ENCODE measurements at places on chromosomes 11 and 22.

DNA sequence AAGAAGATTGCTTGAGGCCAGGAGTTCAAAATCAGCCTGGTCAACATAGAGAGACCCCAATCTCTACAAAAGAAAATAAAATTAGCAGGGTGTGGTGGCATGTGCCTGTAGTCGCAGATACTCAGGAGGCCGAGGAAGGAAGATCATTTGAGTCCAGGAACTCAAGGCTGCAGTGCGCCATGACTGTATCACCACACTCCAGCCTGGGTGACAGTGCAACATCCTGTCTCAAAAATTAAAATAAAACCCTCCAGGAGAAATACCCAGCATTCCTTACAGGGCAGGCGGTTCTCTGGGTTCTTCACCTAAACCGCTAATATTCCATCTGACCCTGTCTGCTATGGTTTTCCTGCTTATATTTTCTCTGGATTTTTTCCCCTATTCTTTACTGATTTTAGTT, 13.5 kb downstream of the TCF20 start:
- DNase-seq, result no peak

DNA sequence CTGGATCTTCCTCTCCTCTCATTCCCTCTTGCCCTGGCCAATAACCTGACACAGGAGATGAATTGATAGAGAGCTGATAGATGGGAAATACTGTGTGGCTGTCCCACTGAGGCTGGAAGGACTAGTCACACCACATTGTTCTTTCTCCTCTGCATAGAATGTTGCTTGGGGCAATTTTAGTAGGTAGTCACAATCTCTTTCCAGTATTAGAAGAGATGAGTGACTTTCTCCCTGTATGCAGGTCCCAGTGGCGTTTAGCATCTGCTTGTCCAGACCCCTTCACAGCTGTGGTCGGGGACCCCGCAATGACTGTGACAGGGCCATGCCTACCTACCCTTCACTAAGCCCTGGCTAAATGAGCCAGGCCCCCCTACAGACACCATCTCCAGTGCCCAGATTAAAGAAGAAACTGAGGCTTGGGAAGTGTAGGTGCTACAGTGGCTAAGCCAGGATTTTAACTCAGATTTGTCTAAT, 24.0 kb upstream of the P2RY2 start:
- DNase-seq, result no peak

GRCh38 chr11:47464483-47464882, 15.5 kb upstream of the RAPSN start:
- DNase-seq, result no peak

DNA sequence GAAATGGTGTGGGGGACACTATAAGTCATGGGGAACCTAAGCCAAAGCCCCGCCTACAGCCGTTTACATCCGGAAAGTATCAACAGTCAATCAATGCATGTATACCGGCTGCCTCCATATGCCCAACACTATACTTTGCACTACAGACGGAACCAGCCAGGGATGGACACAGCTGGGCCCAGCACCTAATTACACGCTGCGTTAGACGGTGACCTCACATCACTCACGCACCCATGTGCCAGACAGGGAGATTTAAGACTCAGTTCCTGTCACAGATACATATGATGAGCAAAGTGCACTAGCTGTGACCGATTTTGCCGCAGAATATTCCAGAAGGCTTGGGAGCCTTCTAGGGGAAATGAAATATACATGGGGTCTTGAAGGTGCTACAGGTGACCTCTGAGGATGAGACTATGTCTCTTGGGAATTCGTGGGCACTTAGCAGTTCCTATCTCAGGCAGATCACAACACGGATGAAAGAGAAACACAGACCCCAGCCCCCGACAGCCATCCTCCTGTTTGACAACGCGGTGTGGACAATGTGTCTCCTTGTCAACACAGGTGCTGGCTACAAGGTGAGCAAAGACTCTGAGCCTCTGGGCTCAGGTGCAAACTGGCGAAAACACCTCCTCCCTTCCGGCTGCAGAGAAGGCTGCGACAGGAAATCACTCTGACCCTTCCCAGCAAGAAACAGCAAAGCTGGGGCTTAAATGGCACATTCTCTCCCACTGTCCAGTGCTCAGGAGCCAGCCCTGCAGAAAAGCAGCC, 8.0 kb downstream of the AHNAK start:
- DNase-seq, result no peak

DNA sequence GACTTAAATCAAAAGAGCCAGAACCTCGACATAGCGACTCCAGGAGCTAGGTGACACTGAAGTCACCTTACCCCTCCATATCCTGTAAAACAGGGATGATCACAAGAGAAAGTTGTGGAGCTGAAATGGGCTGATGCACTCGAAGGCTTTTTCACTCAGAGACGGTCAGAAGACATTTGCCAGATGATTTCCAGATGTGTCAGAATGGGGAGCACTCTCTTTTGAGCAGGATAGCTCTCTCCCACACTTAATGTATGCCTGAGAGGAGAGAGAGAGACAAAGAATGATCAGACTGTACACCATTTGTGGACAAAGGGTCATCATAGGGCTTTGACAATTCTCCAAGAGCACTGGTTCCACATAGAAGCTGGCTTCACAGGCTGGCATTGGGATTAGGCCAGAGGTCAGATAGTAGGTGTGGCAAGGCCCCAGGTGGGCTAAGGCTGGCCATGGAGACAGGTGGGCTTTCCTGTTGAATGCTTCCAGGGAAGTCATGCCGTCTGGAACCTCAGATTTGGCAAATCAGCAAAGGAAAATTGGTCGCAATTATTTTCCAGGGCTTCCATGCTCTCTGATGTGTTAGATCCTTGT, 42.3 kb upstream of the ETS1 start:
- DNase-seq, result no peak

DNA sequence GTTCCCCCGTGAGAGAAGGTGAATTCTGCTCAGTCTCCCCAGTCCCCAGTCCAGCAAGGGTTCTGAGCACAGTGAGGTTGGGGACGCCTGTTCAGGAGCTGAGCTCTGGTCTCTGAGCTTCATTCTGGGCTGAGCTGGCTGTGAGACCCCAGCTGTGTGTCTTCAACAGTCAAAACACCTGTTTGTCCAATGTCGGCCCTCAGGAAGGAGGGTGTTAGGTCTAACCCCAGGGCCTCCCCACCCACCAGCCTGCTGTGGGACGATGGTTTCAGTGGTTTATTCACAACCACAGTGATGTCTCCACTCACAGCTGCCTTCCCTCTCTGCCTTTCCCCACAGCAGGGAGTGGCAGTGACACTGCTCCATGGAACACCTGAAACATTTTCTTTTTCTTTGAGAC, 1282.9 kb downstream of the TBC1D22A start:
- no peak for DNase-seq

GRCh38 chr11:130832566-130833425, 83.5 kb downstream of the SNX19 start:
- DNase-seq, result no peak

- no peak for DNase-seq
Observed at GRCh38 chr11:107836851-107837250, 21.7 kb downstream of the SLC35F2 start.

GRCh38 chr11:44613153-44613552, 47.7 kb downstream of the CD82 start:
- DNase-seq, result no peak

- DNase-seq, result no peak
Observed at GRCh38 chr11:92709329-92709728, 260.1 kb upstream of the MTNR1B start.

DNA sequence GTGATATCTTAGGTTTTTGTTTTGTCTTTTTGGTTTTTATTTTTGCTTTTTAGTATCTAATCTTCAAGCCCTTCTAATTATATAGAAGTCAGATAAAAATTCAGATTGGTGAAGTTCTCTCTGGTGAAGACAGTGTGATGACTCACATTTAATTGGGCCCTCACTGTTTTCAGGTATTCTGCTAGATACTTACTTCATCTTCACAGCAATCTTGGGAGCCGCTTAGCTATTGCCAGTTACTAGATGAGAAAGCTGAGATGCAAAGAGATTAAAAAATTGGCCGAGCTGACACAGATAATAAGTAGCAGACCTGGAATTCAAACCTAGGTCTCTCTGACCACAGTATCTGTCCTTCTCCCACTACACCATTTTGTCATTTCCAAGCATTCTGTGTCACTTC, 75.0 kb downstream of the PPP2R1B start:
- DNase-seq, result no peak

DNA sequence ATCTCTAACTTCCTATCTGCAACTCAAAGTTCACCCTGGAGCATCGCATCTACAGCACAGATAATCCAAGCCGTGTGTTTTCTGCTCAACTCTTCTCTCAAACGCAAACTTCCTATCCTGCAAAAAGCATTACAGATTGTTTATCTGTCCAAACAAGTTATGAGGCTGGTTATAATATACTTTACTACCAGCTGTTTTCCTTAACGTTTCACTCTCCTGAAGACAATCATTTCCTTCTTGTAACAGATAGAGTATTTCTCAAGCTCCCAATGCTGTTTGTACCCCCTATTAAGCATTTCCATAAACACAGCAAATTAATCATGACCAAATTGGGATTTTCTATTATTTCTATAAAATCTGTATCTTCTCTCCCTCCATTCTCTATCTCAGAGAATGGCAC, 84.7 kb downstream of the SBF2 start:
- no peak for DNase-seq

- no peak for DNase-seq
Observed at GRCh38 chr22:21951931-21952465, 650 bp downstream of the PPM1F start.

- DNase-seq, result no peak
Observed at GRCh38 chr11:124894606-124895430, 2.8 kb downstream of the ROBO4 start.

DNA sequence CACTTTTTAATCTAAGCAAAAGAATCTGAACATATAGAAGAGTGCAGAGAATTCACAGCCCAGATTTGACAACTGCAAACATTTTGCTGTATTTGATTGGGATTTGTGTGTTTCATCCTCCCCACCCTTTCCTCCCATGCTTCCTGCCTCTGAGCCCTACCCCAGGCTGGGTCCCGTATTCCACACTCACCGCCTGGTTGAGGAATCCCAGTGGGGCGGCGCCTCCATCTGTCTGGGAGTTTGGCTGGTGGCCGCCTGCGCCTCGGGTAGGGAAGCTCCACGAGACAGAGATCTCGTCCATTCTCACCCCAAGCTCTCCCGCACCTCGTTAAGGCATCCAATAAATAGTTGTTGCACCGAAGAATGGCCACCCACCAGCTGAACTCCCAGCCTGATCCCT, 105.9 kb upstream of the SLC22A12 start:
- no peak for DNase-seq

GRCh38 chr22:48523091-48523490, 1304.6 kb downstream of the BRD1 start:
- DNase-seq, result no peak
